ENCODE measurements at places on chromosomes 1 and 21.

- DNase-seq, result no peak
Observed at GRCh38 chr1:170388489-170388888, 143.5 kb upstream of the GORAB start.

DNA sequence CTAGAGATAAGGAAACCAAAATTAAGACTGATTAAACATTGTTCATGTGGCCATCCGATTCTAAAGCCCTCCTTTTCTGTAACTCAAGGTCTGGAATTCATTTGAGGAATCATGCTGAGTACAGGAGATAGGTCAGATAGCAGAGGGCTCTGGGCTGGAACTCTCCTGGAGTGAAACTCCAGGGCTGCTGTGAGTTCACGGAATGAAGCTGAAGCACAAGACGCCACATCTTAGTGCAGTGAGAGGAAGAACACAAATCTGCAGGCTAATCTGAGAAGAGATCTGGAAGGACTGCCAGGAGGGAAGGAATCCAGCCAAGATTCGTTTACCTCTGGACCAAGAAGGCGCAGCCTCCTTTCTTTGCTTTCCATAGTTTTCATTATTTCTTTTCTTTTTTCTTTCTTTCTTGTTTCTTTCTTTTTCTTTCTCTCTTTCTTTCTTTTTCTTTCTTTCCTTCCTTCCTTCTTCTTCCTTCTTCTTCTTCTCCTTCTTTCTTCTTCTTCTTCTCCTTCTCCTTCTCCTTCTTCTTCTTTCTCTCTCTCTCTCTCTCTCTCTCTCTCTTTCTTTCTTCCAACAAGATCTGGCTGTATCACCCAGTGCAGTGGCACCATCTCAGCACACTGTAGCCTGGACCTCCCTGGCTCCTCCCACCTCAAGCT, 74.8 kb upstream of the ATP1B1 start:
- DNase-seq, result peak; percentile 7

- no peak for DNase-seq
Observed at GRCh38 chr1:212652609-212653008, 44.0 kb downstream of the ATF3 start.

DNA sequence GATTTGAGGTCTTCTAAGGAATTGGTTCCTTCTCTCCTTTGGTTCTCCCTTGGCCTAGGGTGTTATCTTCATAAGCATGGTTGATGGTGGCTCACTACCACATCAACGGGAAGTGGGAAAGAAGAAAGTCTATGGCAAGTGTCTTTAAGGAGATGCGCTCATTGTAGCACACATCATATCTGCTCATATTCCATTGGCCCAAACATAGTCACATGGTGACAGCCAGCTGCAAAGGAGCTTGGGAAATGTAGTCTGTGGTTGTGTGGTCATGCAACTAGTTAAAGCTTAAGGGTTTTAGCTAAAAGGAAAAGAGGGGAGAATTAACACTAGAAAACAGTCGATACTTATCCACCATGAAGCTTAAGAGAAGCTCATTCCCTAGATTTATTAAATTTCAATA, 11.4 kb upstream of the MRPS6 start:
- DNase-seq, result peak; percentile 58

GRCh38 chr1:84892705-84893618, at the start of gene LPAR3:
Gene LPAR3, minus strand, starts transcription at chr1:84893206. Its CDS starts 27,086 bp downstream, at chr1:84866120.
- DNase-seq, result peak; percentile 91

DNA sequence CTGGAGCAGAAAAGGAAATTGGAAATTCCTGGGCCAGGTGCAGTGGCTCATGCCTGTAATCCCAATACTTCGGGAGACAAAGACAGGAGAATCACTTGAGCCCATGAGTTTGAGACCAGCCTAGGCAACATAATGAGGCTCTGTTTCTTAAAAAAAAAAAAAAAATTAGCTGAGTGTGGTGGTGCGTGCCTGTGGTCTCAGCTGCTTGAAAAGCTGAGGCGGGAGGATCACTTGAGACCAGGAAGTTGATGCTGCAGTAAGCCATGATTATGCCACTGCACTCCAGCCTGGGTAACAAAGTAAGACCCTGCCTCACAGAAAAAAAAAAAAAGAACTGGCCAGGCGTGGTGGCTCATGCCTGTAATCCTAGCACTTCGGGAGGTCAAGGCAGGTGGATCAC, 56.7 kb downstream of the SRSF11 start:
- DNase-seq, result no peak

- no peak for DNase-seq
Observed at GRCh38 chr1:238624776-238625175, 734.1 kb upstream of the ZP4 start.

- no peak for DNase-seq
Observed at GRCh38 chr1:172246521-172247390, 173.7 kb upstream of the C1orf105 start.

DNA sequence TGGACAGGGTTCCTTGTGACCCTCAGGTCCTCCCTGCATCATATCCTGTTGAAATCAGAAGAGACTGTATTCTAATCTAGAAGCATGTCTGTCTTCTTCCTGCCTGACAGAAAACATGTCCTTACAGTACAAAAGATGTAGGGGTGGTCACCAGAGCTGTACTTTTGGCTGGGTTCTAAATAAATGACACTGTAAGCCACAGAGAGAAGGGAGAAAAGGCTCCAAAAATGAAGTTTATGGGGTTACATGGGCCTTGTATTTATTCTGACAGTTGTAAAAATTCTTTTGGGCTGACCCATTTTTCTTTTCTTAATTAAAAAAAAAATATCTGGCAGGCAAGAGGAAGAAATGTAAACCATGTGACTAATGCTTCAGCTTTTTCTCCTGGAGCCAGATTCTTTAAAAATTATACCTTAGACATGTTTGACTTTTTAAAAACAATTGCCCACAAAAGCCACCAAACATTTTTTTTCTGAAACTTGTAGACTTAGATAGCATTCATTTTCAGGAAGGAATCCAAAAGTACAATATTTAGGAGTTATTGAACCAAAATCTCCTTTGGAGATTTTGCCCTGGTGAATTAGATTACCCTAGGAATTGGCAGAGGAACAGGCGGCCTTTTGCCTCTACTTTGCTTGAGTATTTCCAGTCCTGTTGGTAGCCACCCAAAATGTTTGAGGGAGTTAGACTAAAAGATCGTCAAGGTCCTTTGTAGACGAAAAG, 17.1 kb downstream of the RGL1 start:
- DNase-seq, result no peak

- no peak for DNase-seq
Observed at GRCh38 chr1:114130846-114131525, 22.7 kb downstream of the SYT6 start.

DNA sequence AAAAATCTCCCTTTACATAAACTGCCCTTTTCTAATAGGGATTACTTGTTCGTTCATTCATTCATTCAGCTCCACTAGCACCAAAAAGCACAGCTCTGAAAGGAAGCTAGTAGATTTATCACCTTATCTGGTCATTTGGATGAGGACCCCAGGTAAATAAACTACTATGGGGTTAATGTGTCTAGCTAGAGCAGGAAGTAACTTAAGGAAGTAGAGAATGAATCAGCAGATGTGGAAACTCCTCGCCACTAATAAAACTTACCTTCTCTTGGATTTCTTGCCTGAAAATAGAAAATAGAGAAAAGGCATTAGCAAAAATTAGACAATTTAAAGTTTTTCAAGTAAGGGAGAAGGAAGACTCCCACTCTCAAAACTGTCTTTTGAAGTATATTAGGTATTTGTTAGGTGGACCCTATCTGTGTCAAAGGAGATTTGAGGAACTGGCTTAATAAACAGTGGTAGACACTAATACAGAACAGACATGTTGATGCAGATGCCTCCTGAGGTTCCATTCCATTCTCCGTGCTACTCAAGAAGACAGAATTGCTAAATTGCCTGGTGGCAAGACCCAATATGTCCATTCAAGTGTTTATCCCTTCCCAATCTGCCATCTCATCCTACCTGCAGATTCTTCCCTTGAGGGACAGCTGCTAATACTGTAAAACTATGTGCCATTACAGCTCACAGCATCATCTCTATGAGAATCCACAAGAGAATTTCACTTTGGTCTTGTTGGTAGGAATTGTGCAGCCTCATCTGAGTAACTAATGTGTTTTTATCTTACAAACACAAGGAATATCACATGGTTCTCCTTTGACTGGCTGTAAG, 14.9 kb downstream of the SELL start:
- no peak for DNase-seq

DNA sequence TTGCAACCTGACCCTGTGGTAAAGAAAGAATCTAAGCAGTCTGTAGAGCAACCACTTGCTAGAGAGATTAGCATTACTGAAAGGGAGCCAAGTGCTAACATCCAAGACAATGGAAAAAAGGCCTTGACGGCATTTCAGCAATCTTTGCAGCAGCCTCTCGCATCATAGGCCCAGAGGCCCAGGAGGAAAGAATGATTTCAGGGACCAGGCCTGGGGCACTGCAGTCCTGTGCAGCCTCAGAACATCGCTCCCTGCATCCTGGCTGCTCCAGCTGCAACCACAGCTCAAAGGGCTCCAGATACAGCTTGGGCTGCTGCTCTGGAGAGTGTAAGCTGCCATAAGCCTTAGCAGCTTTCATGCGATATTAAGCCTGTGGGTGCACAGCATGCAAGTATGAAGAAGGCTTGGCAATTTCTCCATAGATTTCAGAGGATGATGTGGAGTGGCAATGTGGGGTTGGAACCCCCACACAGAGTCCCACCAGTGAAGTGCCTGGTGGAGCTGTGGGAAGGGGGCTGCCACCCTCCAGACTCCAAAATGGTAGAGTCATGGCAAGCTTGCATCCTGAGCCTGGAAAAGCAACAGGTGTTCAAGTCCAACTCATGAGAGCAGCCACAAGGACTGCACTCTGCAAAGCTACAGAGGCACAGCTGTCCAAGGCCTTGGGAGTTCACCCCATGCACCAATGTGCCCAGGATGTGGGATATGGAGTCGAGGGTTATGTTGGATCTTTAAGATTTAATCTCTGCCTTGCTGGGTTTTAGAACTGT, 110.6 kb upstream of the HMGB4 start:
- no peak for DNase-seq

DNA sequence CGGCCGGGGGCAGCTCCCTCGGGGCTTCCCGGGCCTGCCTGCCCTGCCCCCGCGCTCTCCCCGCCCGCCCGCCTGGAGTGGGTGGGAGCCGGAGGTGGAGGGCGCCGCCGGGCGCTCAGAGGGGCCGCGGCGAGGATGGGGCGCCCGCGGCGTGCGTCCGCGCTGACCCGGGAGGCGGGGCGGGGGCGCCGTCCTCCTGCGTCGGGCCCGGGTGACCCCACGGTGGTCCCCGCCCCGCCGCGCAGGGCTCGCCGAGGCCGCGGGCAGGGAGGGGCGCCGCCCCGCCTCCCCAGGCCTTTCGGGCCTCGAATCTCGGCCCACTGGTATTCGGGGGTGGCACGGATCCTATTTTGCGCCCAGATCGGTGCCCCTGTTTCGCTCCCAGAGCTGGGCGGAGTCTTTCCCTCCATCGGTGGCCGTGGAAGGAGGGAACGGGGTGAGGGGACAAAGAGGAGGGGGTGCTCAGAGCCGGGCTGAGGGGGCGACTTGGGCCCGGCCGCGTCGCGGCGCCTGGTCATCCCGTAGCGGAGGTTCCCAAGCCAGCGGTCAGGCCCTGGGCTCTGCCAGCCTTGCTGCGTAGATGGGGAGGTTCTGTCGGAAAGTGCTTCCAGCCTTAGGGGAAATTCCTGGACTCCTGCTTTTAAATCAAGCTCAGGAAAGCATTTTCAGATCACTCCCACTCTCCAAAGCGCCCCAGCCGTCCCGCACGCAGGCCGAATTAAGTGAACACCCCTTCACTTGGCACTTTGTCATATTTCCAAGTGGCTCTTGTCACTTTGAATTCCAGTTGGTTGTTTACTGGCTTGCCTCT, 545 bp downstream of the PATJ start:
- peak; percentile 63 for DNase-seq

GRCh38 chr1:35284852-35285251, 16.3 kb downstream of the ZMYM4 start:
- DNase-seq, result no peak

GRCh38 chr1:237205400-237206064, 163.5 kb downstream of the RYR2 start:
- no peak for DNase-seq

GRCh38 chr1:147169171-147169570, 3.1 kb downstream of the PRKAB2 start:
- peak; percentile 6 for DNase-seq
